Dermis blood vessel endothelial cell (primary cell): ENCODE measurements at places on chromosomes 16 and 17. TPM values are rescaled to one million over a fixed set of nuclear protein-coding genes. Genes with fewer than 3 reads are reported as not detected.
A peak's percentile ranks its signal among the peaks of the same experiment; 100 is the strongest.

DNA sequence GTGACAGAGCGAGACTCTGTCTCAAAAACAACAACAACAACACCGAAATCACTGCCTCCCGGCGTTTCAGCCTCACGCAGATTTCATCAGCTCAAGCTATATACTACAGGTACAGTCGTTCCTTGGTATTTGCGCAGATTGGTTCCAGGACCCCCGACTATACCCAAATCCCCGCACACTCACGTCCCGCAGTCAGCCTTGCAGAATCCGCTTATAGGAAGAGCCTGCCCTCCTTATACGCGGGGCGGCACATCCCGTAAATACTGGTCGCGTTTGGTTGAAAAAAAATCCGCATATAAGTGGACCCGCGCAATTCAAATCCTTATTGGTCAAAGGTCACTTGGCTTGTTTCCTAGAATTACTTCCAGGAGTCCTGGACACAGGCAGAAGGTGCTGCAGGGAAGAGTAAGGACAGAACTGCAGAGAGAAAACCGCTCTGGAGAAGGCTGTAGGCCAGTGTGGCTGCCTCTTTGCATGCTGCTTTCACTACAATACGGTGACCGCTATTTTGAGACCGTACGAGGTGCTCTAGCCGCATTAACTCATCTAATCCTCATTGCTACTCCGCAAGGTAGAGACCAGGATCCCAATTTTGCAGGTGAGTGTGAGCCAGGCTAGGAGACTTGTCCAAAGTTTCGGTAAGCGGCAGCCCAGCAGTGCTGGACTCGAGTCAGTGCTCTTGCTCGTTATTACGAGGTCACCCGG is 718 bp downstream of the NDUFAB1 start:
- DNase-seq, result peak; percentile 29

DNA sequence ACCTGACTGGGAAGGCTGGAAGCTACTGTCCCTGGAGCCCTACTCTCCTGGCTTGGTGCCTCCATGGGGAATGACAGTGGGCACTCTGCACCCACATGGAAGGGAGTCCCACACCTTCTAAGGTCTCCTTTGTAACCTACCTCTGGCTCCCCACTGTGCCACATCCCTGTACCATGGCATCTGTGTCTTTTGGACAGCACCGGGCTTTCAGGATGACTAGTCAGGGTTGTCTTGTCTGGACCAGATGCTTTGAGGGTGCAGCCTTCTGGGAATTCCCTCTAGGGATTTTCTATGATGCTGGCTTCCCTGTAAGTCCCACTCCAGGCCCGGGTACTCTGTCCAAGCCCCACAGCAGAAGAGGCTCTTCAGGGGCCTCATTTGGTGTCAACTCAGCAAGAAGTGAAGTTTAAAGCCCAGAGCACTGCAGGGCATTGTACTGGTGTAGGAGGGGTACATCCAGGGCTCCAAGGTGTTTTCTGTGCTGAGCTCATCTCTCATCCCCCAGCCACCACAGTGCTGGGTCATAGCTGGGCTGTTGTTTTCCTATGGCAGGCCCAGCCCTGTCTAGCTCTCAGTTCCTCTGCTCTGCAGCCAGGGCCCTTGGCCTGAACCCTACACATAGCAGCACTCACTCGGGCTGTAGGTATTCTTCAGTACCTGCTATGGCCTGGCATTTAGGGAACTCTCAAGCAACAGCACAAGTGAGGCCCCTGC is 255.3 kb downstream of the CPPED1 start:
- no peak for DNase-seq

DNA sequence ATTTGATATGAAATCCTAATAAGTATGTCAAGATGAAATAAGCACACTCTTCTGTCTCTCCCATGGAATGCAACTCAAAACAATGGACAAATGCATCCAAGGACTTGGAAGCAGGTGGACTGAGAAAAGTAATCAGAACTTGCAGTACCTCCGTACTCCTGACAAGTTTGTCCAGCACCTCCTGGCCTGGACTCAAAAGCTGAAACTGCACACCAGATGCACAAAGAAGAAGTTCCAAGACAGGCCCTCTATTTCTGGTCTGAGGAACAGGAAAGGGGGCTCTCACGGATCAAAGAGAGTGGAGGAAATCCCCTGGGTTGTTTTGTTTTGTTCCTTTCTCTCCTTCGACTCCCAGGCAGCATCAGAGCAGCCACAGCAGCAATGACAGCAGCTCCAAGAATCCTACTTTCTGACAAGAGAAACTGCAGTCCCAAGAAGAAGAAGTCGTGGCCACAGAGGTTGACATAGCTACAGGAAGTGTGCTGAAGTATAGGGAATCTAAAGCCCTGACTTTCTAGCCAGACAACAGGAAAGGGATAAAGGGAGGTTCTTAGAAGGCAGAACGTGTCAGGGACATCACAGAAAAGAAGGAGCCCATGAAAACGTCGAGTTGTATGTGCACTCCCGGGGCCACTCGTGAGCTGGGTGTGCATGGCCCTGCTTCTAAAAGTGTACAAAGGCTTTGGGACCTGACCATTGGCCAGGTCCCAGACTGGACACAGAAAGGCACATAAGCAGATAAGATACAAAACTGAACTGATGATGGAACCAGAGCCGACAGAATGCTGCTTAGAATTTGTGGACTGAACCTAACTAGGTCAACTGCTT is 29.3 kb downstream of the AKAP10 start:
- DNase-seq, result peak; percentile 32

GRCh38 chr17:15913826-15914225 is 31.1 kb upstream of the ADORA2B start:
- DNase-seq, result no peak

PIK3R5 gene
- 0.05 TPM in 1 of 2 replicates, not detected in the other for total RNA-seq

RPL13 gene
- total RNA-seq, result 1,818 and 3,550 TPM in 2 replicates

MARCHF10 gene
- not detected in 2 replicates for total RNA-seq
